T follicular helper cell (primary cell): ENCODE measurements at places on chromosomes 2 and 18.

GRCh38 chr2:11068079-11068741 is 87.1 kb upstream of the SLC66A3 start:
- no peak for DNase-seq

- DNase-seq: no peak
Measured at GRCh38 chr2:239421851-239422250, 21.0 kb upstream of the HDAC4 start.

- DNase-seq: no peak
Measured at GRCh38 chr2:194103941-194104659, 1552.9 kb upstream of the SLC39A10 start.

GRCh38 chr2:15784106-15784885 is 156.1 kb upstream of the MYCN start:
- DNase-seq: no peak

GRCh38 chr2:232538671-232539070 is 821 bp upstream of the CHRNG start:
- DNase-seq: no peak

DNA sequence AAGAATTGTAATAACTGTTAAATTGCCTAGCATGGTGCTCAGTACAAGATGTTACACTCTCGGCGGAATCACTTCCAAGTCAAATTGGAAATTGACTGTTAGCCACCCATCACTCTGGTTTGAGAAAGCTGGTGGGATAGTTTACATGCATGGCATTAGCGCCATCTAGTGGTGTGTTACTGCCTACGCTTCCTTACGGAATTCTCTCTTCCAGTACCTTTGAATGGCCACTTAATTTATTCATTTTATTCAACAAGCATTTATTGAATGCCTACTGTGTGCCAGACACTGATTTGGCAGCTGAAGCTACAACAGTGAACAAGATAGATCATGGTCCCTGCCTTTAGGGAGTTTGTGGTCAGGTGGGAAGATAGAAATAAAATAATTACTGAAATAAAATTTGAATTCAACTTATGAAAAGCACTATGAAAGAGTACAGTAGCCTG is 171.2 kb downstream of the TMEM247 start:
- DNase-seq: peak; percentile 58

GRCh38 chr2:29325544-29325943 is 210.3 kb downstream of the CLIP4 start:
- DNase-seq: no peak

GRCh38 chr2:44560941-44561340 is 199.2 kb downstream of the CAMKMT start:
- DNase-seq: no peak

DNA sequence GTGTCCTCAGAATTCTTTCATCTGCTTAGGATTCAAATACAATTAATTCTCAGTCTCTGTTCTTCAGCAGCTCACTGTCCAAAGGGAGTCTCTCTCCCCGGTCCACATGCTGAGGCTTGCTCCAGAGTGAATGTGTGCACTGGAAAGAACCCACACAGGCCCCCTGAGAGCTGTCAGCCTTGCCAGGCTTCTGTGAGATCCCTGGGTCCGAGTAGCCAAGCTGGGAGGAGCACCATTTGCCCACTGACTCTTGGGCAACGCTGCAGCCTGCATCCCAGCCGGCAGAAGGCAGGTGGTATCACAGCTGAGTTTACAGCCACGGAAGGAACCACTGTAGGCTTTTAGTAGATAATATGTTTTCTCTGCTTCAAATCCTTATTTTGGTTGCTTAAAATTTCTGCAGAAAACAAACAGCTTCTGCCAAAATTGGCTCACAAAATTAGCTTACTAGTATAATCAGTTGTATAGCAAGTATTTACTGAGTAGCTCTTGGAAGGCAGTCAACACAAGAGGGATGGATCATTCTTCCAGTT is 21.4 kb upstream of the LTBP1 start:
- no peak for DNase-seq

DNA sequence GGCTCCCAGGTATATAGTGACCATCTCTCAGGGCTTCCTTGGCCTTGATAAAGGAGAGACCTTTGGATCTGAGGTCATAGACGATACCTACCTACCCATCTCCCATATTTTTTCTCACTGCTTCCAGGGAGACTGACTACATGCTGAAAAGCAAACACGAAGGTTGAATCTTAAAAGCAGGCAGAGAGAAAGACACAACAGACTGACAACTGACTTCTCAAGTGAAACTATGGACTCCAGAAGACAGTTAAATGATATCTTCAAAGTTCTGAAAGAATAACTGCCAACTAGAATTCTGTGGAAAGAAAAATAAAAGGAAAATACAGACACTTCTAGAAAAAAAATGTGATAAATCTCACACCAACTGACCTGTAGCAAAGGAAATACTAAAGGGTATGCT is 76.5 kb upstream of the HAAO start:
- DNase-seq: no peak

DNA sequence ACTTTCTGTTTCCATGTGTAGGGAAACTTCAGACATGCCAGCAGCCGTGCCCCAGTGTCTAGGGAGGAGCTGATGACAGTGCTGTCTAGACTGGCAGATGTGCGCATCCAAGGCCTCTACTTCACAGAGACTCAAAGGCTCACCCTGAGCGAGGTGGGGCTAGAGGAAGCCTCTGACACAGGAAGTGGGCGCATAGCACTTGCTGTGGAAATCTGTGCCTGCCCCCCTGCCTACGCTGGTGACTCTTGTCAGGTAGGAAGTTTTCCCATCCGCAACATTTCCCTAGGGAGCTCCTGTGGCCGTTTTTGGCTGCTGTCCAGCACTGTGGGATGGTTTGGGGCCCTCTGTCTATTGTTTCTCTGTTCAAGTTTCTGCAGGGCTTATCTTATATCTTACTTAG is 143.1 kb upstream of the TTC39C start:
- peak; percentile 72 for DNase-seq

DNA sequence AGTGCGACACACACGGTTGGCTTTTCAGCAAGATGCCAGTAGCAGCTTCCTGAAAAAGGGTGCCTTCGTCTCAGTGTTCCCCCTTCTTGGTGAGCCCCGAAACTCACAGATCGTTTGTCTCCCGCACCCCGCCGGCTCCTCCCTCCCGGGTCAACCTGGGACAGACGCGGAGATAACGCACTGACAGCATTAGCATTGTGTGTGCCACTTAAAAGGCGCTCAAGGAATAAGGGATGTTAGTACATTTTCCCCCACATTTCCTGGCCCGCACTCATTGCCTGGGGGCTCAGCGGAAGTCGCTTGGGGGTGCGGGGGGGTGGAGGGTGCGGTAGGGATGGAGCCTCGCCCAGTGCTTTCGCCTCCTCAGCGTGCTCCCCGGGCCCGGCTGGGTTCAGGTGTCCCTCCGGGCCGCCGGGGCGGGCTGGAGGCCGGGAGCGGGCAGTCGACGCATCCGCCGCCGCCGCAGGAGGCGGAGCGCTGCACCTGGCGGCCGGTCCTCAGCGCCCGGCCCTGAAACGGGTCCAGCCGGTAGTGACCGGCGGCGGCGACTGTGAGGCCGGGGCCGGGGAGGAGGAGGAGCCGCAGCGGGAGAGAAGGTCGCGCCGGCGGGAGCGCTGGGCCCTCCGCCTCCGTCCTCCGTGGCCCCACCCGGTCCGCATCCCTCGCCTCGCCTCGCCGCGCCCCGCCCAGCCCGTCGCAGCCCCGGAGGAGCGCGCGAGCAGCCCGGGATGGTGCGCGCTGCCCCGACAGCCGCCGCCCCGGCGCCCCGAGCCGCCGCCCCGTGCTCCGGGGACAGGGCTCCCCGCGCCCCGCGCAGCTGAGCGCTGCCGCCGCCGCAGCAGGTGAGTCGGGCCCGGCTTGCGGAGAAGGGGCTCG is at the start of gene MFSD6:
MFSD6 (plus strand) TSS at position 694 of the 876 bp plus-strand sequence. CDS start 27,675 bp downstream, outside the sequence.
- peak; percentile 54 for DNase-seq

- no peak for DNase-seq
Measured at GRCh38 chr2:59435635-59436034, 1117.8 kb downstream of the BCL11A start.

DNA sequence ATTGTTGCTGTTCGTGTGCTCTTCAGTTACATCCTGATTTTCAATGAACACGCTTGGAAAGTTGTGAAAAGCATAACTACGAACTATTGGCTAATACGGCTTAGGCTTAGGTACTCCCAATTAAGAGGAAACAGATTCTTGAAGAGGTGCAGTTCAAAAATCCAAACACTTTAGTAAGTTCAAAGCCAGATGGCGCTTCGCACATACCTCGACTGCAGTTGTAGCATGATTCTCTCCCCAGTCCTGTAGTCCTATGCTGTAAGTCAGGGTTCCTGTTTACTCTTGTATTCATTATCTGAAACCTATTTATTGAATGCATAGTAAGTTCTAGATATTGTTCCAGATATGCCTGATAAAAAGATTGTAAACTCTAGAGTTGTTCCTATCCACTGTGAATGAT is 165.2 kb downstream of the TRIB2 start:
- no peak for DNase-seq

- no peak for DNase-seq
Measured at GRCh38 chr18:63107931-63108330, 211.6 kb downstream of the BCL2 start.

DNA sequence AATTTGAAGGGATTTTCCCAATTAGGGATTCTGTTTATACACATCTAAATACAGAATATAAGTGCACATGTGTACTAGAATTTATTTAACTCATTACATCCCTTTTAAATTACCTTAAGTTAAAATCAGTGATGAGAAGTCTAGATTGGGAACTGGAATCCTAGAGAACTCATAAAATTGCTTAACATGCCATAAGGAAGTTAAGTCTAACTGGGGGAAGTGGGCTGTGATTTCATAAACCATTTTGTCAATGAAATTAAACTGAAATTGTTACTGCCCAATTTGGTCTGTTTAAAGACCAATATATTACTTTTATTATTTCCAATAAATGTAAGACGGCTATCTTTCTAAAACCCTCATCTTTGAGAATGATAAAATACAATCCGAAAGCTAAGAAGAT is 72.3 kb upstream of the CD226 start:
- DNase-seq: no peak

- DNase-seq: no peak
Measured at GRCh38 chr2:163675388-163675787, 60.4 kb downstream of the FIGN start.

DNA sequence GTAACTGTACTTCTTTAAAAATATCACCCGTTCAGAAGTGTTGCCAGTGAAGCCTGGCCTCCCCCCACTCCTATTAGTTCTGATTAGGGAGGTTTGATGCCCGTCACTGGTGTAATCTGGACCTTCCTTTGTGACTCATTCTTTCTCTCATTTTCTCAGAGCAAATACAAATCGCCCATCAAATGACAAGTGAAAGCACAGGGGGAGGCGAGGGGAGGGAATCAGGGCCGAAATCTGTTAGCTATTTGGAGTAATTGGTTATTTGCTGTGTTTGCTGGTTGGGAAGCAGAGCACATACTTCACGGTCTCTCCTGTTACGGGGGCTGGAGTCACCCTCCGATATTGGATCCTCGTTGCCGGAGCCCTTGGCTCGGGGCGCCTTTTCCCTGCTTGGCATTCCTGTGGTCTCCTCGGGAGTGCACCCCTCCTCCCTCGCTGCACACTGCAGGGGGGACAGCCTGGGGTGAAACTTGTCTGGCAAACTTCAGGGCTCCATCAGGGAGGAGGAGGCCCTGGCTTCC is 178.1 kb downstream of the DYSF start:
- DNase-seq: no peak

DNA sequence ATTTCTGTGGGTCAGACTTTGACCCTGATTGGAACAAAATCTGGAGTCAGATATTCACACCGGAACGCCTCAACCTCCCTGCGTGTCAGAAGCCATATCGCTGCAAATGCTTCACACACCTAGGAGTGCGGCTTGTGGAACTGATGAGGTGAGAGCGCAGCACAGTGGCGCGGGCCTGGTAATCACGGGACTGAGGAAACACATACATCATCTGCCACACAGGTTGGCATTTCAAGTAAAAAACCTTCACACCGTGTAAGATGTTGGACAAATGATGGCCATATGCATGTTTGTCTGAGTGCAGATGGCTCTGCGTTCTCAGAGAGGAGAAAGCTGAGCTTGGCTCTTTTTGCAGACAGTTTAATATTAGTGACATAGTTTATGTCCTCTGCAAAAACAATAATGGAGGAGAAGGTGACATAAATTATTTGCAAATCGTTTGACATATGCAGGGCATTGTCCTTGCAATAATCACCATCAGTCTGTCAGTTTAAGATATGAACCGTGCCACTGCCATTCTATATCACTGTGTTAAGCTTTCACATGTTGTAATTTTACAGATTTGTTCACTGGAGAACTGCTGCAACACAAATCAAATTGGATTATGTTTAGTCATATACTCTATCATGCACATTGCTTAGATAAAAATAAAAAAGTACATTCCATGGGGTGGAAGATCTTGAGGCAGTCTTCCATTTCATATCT is 101.4 kb downstream of the MTX2 start:
- no peak for DNase-seq

GRCh38 chr2:162838136-162838497 is 450 bp downstream of the KCNH7 start:
- DNase-seq: no peak

DNA sequence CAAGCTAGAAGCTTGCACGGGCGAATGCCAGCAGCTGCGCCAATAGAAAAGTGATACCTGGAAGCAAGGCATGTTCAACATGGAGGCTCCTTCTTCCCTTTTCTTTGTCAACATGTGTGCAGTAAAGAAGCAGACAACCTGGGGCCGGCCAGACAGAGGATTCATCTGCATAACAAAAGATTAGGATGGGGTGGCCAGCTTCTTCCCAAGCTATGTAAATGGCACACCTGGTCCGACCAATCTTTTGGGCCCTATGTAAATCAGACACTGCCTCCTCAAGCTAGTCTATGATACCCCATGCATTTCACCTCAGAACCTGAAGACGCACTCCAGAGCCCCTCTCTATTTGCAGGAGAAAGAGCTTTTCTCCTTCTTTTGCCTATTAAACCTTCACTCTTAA is 66.4 kb upstream of the TGFA start:
- DNase-seq: no peak

GRCh38 chr2:24343225-24343882 is 17.0 kb downstream of the ITSN2 start:
- no peak for DNase-seq

DNA sequence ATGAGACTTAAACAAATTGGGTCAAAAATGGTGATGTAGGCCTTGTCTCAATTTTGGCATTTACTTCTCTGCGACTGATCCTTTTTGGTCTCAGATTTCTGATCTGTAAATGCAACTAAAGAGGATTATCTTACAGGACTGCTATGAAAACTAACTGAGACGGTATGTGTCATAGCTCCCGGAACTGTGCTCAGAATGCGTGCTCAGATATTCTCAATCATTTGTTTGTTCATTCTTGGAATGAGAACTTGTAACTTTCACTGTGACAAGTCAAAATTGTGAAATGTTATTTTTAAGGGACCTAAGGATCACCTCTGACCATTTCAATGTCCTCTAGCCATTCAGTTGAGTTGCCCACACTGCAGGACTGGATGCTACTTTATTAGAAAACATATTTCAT is 498.2 kb upstream of the PIK3C3 start:
- DNase-seq: no peak

- no peak for DNase-seq
Measured at GRCh38 chr2:151437630-151438029, 27.9 kb downstream of the RIF1 start.

DNA sequence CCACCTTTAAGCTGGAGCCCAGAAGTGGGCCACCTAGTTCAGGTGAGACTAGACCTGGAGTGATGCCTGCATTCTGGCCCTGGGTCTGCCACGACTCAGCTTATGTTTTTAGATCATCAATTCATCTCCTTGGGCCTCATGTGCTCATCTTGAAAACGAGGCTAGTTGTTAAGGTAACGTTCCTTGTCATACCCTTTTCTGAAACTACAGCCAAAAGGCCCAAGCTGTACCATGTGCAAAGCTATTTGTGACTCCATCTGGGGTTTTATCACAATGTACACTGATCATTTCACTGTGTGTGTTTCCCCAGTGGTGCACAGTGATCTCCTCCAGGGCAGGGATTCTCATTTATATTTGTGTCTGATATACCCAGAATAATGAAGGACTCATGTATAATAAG is 138.4 kb upstream of the COPS8 start:
- no peak for DNase-seq
